ENCODE measurements at places on chromosomes 5 and 9.

DNA sequence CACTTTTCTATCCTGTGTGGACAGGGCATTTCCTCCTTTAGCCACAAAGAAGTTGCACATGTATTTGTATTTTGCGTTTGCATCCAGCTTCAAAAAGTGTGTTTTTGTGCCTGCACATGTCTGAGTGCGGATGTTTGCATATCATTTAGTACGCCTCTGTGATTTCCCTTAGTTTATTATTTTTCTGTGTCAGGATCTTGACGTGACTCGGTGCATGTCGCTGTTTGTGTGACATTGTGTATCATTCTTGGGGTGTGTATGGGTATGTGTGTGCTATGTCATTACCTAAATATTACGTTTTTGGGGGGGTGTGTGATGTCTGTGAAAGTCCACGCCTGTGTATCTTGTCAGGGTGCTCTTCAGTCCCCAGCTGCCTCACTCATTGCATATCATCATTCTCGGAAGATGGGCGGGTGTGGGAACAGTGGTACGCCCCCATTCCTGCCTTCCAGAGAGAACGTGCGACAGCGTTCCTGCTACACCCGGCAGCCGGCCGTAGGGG, 416 bp upstream of the PAIP2 start:
- DNase-seq, result no peak

- DNase-seq, result peak; percentile 27
These were observed 302.3 kb downstream of the ARL15 start for GRCh38 chr5:54007827-54008777.

- no peak for DNase-seq
These were observed 357.0 kb downstream of the PTPRD start for GRCh38 chr9:10255758-10256157.

DNA sequence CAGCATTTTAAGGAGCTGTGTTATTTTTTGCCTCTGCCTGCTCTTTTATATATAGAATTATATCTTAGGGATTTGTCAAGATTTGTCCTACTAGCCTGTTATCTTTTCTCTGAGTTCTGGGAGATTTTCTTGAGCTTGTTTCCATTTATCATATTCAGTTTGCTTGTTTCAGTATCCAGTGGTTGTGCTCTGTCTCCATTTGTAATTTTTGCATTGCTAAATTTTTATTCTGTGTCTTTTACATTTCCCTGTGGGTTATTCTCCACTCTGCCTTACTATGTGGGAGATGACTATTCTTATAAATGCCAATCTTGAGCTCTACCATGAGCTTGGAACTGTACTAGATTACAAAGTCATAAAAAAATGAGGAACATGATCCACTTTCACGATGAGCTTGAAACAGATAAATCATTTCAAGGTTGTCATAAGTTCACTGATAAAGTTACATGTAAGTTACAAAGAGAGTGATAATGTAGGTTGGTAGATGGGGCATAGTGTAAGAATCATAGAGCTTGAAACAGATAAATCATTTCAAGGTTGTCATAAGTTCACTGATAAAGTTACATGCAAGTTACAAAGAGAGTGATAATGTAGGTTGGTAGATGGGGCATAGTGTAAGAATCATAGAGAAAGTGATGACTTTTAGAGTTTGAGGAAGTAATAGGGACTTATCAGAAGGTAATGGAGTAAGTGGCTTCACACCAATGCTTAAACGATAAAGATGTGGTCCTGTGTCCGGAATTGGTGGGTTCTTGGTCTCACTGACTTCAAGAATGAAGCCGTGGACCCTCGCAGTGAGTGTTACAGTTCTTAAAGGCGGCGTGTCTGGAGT, 287.3 kb downstream of the ADGRV1 start:
- DNase-seq, result no peak

- DNase-seq, result no peak
These were observed 34.8 kb downstream of the CAMK2A start for GRCh38 chr5:150254774-150255173.

- no peak for DNase-seq
These were observed at the start of gene MROH2B for GRCh38 chr5:41071242-41071641. MROH2B (minus strand) TSS chr5:41071342; CDS start chr5:41070852, 490 bp downstream.

DNA sequence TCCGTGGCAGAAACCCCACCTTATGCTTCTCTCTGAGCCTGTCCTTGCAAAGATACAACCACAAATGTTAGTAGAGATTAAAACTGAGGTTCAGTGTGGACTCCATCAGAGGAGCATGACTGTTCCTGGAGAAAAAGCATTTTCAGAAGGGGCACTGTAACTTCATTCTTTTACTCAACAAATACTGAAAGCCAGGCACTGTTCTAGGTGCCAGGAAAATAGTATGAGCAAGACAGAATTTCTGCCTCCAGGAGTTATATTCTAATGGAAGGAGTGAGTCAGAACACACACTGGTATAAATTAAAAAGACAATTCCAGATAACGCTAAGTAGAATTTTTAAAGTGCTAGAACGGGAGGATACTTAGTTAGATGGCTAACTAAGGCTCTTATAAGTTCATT, 251.4 kb upstream of the GAS1 start:
- no peak for DNase-seq

Data from amniotic stem cell (primary cell).